GM19239 (cell line): ENCODE measurements at places on chromosomes 7 and 10.

GRCh38 chr10:126674741-126675515 lies 4.4 kb upstream of the C10orf90 start:
- no peak for DNase-seq

DNA sequence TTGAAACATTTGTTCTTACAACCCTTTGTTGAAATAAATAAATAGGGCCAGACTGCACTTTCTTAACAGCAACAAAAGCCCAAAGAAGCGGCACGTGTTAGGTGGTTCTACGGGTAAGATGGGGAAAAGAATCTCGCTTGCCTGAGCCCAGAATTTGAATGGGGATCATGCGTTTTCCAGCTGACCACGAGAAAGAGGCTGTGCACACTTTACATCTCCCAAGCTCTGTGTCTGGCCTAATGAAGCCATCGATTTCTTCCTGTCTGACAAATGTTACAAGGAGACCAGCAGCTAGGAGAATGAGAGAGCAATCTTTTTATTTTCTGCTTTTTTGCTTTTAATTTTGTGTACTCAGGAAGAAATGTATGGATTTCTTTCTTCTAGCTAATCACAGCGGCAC lies 52.2 kb downstream of the FRMD4A start:
- DNase-seq: no peak

DNA sequence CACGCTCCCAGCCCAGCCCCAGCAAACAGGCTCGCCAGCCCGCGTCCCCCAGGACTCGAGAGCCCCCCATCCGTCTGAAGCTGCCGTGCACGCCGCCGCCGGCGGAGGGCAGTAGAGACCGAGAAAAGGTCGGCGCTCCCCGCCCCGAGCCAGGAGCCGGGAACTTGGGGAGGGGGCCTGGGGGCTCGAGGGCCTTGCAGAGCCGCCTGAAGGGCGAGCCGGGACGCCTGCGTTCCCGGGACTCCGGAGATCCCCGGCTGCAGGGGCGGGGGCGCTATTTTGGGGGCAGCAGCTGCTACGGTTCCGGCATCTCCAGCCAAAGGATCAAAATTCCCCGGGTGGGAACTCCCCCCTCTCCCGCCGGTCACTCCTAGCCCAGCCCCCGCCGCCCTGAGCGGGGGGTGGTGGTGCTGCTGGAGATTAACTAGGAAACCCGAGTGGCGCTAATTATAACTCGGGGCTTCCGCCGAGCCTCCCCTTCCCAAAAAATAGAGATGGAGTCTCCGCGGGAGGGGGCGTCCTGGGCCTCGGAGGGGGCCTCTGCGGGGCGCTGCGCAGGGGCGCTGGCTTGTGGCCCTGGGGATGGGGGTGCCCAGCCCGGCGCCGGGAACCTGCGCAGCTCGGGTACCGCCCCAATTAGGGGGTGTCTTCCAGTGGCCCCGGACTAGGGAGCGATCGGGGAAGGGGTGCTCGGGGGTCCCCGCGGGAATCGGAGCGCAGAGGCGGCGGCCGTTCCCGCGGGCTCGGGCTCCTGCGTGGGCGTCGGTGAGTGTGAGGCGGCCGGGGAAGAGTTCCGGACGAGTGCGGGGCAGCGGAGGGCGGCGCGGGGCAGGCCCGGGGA lies 608 bp downstream of the ACHE start:
- DNase-seq: no peak

- DNase-seq: no peak
Measured at GRCh38 chr7:71626206-71626605, 494.3 kb downstream of the GALNT17 start.

- no peak for DNase-seq
Measured at GRCh38 chr7:69374044-69374425, 224.2 kb upstream of the AUTS2 start.

- DNase-seq: no peak
Measured at GRCh38 chr7:131623154-131623553, 66.7 kb upstream of the PODXL start.

DNA sequence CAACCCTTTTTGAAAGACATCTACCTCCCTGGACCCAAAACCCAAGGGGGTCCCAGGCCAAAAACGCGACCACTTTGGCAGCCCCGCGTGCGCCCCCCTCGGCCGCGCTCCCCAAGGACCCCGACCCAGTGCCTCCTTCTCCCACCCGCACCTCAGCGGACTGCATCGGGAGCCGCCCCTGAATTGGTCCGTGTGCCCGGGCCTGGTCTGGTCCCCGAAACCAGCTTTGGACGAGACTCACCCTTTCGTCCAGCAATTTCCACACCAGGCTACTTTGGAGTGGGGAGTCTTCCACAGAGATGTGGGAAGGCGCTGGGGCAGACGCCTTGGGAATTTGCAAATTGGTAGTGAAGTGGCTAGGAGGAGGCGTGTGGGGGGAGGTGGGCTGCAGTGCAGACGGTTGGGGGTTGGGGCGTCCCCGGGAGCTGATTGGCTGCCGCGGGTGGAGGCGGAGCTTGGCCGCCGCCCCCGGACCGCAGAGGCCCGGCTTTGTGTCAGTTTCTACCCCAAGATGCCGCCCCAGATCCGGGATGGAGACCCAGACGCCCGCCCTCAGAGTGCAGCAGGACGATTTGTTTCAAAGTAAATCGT lies 16.9 kb downstream of the TCAF1 start:
- DNase-seq: peak; percentile 35

DNA sequence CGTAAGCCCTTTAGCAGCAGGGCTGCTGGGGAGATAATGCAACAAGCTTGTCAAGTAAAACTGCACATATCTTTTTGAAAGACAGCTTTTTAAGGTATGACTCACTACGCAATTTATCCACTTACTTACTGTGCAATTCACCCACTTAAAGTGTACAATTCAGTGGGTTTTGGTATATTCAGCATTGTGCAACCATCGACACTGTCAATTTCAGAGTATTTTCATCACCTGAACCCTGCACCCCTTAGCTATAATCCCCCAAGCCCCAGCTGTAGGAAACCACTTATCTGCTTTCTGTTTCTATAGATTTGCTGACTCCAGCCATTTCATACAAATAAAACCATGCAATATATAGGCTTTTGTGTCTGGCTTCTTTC lies 168.0 kb downstream of the PTPN20 start:
- DNase-seq: no peak

GRCh38 chr7:92706563-92706962 lies 116.4 kb upstream of the FAM133B start:
- DNase-seq: no peak

- no peak for DNase-seq
Measured at GRCh38 chr7:98978672-98979071, 100.3 kb downstream of the TRRAP start.

- DNase-seq: peak; percentile 85
Measured at GRCh38 chr10:13659887-13660550, 73.3 kb downstream of the PRPF18 start.

DNA sequence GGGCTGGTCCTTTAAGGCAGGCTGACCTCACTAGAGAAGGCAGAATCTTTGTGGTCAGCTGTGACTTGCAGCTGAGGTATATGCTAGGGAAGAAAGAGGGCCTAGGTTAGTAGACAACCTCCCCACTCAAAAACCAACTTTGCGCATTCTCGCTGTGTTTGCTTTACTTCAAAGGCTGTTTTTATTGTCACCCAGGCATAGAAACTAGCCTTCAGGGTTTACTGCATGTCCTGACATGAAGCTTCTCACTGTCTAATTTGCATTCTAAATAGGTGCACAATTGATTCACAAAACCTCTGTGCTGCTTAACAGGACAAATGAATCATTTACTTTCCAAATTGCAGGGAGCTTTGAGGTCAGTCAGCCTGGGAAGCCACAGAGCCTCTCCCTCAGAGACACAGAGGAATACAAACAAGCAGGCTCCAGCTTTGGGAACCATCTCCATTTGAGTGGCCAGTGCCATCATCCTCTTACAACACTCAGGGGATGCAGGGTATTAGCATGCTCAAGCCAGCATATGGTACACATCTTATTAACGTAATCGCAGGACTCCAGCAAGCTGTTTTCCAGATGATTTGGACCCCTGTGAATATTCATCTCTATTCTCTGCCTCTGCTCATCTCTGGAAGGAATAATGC lies 596.4 kb upstream of the GHITM start:
- no peak for DNase-seq

DNA sequence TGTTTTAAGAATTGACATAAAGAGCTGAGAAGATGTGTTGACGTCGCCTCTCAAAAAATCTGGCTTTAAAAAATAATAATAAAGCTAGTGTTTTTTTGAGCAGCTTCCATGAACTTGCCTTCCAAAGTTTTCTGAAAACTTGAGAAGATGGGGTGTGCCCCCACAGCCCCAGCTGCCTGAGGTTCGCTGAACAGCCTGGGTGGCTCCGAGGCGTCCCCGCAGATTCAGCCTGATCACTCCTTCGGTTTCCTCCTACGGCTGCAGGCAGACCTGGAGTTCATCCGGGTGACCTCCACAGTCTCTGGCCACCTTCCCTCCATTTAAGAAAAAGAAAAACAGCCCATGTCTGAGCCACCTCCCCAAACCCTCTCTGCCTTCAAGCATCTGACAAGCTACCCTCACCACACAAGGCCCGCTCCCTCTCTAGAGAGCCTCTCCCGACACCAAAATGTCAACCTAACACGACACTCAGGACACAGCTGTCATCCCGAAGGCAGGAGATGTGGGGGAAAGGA lies 177.8 kb downstream of the PTPRN2 start:
- no peak for DNase-seq
